Fibroblast of skin of abdomen (primary cell): ENCODE measurements at places on chromosomes 2 and 18.

- DNase-seq, result no peak
Measured at GRCh38 chr2:68574202-68574791, 69.1 kb upstream of the PROKR1 start.

DNA sequence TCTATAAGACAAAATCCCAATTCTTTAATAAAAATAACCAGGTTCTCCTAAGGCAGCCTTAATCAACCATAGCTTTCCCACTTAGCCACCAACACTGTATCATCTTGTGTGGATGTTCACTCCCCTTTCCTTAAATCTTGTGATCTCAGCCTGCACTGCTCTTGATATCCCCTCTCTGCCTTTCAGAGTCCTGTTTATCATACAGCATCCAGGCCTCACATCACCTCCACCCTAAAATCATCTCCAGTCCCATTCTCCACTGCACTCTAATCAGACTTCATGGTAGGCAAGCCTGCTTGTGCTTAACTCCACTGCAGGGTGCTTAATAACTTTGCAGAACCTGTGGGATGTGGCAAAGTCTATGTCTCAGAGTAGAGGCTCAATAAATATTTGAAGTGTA lies 18.8 kb downstream of the ARHGAP15 start:
- no peak for DNase-seq

DNA sequence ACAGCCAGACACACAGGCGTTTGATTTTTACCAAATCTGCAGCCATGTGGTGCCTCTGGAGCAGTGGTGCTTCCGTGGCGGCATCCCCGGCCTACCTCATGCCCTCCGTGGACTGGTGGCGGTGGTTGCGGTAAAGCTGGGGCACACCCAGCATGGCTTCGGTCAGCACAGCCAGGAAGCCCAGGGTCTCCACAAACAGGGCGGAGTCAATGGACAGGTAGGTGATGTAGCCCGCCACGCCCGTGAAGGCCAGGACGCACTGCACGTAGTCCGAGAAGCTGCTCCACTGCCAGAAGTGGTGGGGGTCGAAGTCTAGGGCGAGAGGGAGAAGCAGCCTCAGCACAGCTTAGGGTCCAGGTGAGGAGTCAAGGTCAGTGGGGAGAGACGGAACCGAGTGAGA lies 32.4 kb downstream of the SLC66A2 start:
- no peak for DNase-seq

DNA sequence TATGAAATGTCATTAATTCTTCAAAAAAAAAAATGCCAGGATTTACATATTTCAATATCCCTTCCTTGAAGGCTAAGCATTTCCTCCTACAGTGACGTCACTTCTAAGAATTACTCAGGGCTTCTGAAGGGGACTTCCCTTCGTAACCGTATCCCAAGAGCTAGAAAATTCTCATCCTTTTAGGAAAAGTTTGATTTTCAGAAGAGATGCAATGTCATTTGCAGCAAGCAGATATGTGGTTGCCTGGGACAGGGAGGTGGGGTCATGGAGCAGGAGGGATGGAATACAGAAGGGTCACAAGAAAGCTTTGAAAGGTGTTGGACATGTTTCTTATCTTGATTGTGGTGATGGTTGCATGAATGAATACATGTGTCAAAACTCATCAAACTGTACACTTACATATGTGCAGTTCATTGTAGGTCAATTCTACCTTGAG lies 97.0 kb upstream of the ATL2 start:
- DNase-seq, result no peak

GRCh38 chr2:159077869-159078268 lies 109.4 kb downstream of the TANC1 start:
- DNase-seq, result no peak

DNA sequence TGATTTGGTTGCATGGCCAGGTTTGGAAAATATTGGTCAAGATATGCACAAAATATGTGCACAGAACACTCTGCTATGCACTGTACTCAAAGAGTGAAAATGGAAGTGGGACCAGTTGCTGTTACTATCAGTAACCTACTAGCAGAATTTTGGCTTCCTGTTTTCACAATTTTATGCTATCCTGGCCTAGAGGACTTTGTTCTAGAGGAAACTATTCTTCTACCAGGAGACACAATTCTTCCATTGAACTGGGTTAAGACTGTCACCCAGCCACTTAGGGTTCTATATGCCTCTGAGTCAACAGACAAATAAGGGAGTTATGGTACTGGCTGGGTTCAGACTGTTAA lies 431.4 kb upstream of the DCC start:
- DNase-seq, result no peak
